ENCODE measurements at places on chromosomes 11 and 22.

- no peak for DNase-seq
Measured at GRCh38 chr11:6631361-6631890, 12.2 kb upstream of the TPP1 start.

GRCh38 chr11:113382121-113382520 is 5.5 kb upstream of the ANKK1 start:
- no peak for DNase-seq

DNA sequence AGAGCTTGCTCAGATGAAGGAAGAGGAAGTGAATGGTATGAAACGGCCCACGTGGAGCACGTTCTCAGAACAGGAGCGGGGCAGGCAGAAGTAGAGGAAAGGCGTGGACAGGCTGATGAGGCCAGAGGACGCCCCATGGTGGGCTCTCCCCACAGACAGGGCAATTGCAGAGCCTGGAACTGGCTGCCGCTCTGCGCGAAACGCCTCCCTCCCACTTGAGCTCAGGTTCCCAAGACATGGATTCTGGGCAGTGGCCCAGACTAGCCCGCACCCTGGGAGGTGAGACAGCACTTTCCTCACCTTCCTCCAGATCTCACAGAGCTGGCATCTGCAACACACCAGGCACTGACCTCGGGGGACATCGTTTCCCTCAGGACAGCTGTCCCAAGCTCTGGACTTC is 117.6 kb downstream of the PHF21B start:
- DNase-seq = no peak

GRCh38 chr11:122091835-122092234 is 24.2 kb downstream of the BLID start:
- DNase-seq = no peak

- no peak for DNase-seq
Measured at GRCh38 chr11:67432655-67433349, 4.5 kb downstream of the RPS6KB2 start.

DNA sequence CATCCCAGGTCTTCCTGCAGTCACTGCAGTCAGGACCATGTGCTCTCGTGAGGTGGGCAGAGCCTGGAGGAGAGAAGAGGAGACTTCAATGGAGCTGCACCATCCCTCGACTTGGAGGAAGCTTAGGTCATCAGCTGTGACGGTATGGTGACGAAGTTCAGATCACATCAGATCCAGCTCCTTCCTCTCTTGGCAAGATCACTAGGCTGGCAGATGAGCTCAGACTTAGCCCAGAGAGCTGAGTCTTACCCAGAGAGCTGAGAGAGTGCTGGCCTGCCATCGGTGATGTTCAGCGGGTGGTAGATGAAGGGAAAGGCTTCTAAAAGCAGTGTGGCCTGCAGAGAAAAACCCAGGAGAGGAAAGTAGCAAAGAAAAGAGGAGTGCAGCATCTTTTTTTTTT is 1.8 kb upstream of the SLC15A3 start:
- DNase-seq = no peak

GRCh38 chr11:86062719-86063118 is 6.2 kb downstream of the PICALM start:
- no peak for DNase-seq

- no peak for DNase-seq
Measured at GRCh38 chr11:6746086-6746618, 25.6 kb downstream of the OR2AG2 start.

GRCh38 chr11:73469401-73469800 is 93.2 kb downstream of the RELT start:
- no peak for DNase-seq

GRCh38 chr11:63709336-63709884 is 28.1 kb downstream of the RTN3 start:
- DNase-seq = no peak

GRCh38 chr11:12757416-12757815 is 83.2 kb downstream of the TEAD1 start:
- DNase-seq = no peak

GRCh38 chr11:123437236-123437979 is 7.3 kb downstream of the GRAMD1B start:
- DNase-seq = no peak

GRCh38 chr22:40243891-40244290 is 66.2 kb downstream of the TNRC6B start:
- DNase-seq = no peak

GRCh38 chr11:90594658-90595057 is 371.8 kb upstream of the CHORDC1 start:
- no peak for DNase-seq

- DNase-seq = no peak
Measured at GRCh38 chr11:70315716-70316115, 45.2 kb downstream of the PPFIA1 start.

GRCh38 chr11:46237248-46238077 is 40.0 kb upstream of the CREB3L1 start:
- DNase-seq = no peak

GRCh38 chr11:96146765-96147164 is 196.2 kb downstream of the MAML2 start:
- DNase-seq = no peak

DNA sequence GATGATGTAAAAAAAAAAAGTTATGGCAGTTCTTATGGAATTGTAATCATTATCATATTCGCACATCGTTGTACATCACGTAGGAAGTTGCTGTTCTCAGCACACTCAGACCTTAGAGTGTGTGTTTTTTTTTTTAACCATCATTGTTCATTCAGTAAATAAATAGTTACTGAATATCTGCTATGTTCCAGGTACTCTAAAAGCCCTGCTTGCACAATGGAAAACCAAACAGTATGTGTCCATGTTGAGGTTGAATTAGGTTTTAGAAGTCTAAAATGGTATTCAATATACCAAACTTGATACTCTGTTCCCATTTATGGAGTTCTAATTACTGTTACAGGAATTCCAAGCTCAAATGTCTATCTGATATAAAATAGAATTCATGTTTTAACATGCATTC is 41.2 kb downstream of the PDHX start:
- no peak for DNase-seq

DNA sequence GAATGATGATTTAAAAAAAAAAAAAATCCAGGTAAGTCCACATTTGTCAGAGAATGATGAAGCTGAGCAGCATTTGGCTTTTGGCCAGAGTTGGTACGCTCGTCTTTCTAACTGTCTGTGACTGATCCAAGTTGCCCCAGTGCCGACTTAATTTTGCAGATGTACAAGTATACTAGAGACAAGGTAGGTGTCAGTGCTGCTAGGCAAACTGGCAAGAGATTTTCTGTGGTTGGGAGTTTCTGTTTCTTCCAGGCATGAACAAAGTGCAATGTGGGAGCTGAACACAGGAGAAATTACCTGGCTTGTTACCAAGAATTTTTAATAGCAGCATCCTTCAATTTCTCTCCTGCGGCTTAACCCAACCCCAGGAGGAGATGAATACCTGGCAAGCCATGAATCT is 307.7 kb downstream of the BUD13 start:
- no peak for DNase-seq

- DNase-seq = no peak
Measured at GRCh38 chr22:44839061-44839460, 86.7 kb downstream of the ARHGAP8 start.

GRCh38 chr11:11501546-11502262 is 120.1 kb downstream of the GALNT18 start:
- no peak for DNase-seq

GRCh38 chr22:50178471-50178864 is 7.2 kb upstream of the TRABD start:
- DNase-seq = no peak

DNA sequence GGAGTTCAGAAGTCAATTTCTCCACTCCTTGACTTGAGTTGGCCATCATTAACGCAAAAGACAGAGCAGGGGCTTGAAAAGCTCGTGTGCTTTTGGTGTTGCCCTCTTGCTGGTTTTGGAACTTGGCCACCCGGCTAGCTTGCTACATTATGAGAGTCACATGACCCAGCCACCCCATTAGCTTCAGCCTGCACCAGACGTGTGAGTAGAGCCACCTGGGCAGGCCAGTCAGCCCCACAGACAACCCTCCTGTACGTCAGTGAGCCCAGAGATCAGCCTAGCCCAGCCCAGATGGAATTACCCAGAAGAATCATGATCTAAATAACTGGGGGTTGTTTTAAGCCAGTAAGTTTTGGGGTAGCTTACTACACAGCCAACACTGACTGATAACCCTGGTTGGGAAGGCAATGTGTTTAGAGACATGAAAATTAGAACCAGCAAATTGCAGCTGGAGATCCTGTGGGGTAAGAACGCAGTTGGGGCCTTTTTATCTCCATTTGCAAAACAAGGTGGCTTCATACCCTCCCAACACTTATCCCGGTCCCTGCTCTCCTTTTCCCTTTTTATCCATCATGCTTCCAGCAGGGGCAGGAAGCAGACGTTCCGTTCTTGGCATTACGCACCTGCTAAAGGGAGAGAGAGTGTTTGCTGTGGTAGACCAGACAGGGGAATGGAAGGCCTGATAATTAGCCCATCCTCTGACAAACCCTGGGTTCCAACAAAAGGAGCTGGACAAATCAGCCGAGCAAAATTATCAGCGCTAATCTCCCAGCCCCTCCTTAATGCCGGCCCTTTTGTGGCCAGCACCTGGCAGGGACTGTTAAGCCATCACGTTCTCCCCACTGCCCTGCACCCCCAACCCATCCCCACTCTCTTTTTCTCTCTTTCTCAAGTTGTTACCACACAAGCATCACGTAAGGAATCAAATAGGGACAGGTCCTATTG is 548.7 kb upstream of the CADM1 start:
- no peak for DNase-seq

- no peak for DNase-seq
Measured at GRCh38 chr22:17268501-17269223, 49.4 kb upstream of the ADA2 start.

GRCh38 chr22:30905696-30906341 is 62.8 kb downstream of the MORC2 start:
- no peak for DNase-seq

- no peak for DNase-seq
Measured at GRCh38 chr11:62799486-62799885, 5.8 kb downstream of the NXF1 start.

GRCh38 chr11:125402435-125402834 is 93.6 kb downstream of the FEZ1 start:
- DNase-seq = no peak

Data from stimulated activated CD4-positive, alpha-beta T cell treated with anti-CD3 and anti-CD28 coated beads, TNF-alpha, amount 100 ng/mL, for 1 hour (primary cell).